SK-N-DZ (cell line): ENCODE measurements at places on chromosomes 7 and 10.

DNA sequence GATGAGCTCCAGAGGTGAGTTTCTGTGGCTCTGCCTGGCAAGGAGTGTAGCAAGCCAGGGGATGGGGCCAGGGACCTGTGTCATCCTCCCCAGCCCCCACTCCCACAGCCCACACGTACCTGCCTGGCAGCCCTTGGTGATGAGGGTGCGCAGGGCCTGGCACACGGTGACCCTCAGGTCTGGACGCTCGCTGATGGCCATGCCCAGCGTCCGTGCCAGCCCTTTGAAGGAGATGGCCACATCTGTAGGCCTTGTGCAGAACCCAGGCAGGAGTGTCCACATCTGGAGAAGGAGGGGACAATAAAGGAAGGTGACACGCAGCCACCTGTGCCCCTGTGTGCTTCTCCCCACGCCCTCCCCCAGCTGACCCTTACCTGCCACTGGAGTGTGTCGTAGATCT is 27.7 kb downstream of the RRP12 start:
- no peak for DNase-seq

DNA sequence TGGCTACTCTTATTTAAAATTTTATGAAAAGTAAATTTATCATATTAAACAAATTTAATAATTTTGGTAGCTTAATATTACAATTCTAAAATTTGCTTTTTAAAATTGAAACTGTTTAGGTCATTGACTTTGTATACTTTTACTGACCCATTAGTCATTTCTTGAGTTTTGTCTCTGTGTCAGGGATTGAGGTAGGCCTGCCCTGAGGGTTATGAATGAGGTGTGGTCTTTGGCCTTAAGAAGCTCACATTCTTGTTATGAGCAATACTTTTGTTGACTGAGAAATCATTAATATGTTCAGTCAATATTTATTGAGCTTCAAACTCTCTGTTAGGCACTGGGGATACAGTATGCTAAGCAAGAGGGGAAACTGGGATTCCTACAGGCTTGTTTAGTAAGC is 47.0 kb upstream of the RPA3 start:
- no peak for DNase-seq

GRCh38 chr10:78581133-78581694 is 487.6 kb upstream of the ZMIZ1 start:
- no peak for DNase-seq

GRCh38 chr7:21044913-21045568 is 258.4 kb upstream of the SP8 start:
- no peak for DNase-seq

DNA sequence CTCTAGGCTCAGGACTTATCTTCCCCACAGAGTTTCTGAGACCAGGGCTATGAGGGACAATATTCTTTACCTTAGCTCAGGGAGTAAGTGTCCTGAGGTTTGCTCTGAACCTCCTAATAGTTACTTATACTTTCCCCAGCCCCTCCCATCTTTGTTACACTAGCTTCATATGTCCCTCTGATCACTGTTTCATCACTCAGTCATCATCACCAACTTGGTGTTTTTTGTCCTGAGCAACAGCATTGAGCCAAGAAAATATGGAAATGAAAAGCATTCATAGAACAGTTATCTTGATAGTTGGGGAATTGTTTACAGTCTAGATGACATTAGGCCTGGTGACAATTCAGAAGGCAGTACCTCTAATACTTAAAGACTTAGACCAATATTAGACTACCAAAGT is at the start of gene PRSS37:
Gene PRSS37, minus strand, starts transcription at position 101 of the 400 bp plus-strand sequence. CDS start 436 bp downstream, outside the sequence.
- DNase-seq: no peak

- DNase-seq: no peak
Observed at GRCh38 chr7:94055963-94056362, 51.8 kb upstream of the BET1 start.

- peak; percentile 14 for DNase-seq
Observed at GRCh38 chr7:134850066-134850465, 70.6 kb downstream of the CALD1 start.

GRCh38 chr10:123148414-123149161 is 652 bp downstream of the HMX2 start:
- no peak for DNase-seq

DNA sequence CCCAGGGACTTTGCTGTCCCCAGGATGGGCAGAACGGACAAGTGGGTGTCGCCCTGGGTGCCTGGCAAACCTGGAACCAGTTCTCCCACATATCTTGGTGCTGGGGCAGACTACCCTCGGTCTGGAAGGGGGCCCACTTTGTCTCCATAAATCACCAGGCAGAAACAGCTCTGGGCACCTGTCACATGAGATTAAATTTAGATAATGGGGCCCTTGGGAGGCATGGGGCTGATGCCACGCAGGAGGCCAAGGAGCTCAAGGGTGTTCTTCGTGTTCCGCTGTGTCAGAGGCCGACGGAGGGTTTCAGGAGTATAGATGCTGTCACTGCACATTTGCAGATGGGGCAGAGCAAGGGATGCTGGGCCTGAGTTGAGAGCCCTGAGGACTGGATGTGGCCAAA is 72.7 kb downstream of the TMEM130 start:
- no peak for DNase-seq

DNA sequence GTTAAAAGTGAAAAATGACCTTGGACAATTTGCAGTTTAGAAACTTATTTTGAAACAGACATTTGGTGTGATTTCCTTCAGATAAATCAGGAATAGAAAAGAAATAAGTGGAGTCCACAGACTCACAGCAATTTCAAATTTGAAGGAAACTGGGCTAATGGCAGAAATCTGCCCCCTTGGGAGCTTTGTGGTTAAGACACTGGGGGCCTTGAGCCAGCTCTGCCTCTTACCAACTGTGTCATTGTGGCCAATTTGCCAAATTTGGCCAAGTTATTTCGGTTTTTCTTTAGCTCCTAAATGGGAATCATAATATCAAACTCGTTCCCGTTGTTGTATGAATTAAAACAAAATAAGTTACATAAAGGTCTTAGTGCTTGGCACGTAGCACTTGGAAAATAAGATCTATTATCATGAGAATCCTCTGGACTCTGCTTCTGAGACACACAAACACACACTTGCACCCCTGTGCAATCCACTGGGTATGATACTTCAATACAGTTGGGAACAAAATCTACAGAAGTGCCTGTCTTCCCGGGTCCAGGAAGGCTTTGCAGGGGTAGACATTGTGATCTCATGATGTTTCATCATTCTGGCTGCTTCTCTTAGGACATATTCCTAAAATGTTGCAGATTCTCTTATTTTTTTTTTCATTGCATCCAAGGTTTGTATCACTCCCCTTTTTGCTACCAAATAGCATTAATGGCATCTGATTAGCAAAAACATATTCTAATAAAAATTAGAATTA is 4.9 kb downstream of the ARMC3 start:
- DNase-seq: no peak

- DNase-seq: no peak
Observed at GRCh38 chr10:17122052-17122451, 7.6 kb downstream of the CUBN start.

- no peak for DNase-seq
Observed at GRCh38 chr10:13776861-13777311, 190.1 kb downstream of the PRPF18 start.

GRCh38 chr7:149773446-149774236 is at the start of gene ZNF467:
ZNF467 (minus strand) TSS chr7:149773588; CDS start chr7:149771032, 2,556 bp downstream.
- no peak for DNase-seq

GRCh38 chr10:77149706-77150105 is 487.9 kb downstream of the KCNMA1 start:
- DNase-seq: no peak

- DNase-seq: no peak
Observed at GRCh38 chr10:5561704-5562645, 37.2 kb downstream of the CALML3 start.

- DNase-seq: no peak
Observed at GRCh38 chr7:150311711-150312110, 11.4 kb upstream of the LRRC61 start.

DNA sequence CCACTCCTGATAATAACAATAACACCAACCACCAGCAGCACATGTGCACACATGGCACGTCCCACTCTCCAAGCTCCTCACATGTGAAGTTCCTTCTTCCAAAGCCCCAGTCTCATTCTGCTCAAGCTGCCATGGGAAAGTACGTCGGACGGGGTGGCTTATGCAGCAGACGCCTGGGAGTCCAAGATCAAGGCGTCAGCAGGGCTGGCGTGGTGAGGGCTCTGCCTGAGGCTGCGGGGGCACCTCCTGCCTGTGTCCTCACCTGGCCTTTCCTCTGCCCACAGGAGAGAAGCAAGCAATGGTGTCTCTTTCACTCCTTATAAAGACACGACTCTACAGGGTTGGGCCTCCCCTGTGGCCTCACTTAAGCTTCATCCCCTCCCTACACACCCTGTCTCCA is 68.8 kb upstream of the INSIG1 start:
- no peak for DNase-seq

- DNase-seq: no peak
Observed at GRCh38 chr7:141415999-141416398, 135.2 kb upstream of the AGK start.

DNA sequence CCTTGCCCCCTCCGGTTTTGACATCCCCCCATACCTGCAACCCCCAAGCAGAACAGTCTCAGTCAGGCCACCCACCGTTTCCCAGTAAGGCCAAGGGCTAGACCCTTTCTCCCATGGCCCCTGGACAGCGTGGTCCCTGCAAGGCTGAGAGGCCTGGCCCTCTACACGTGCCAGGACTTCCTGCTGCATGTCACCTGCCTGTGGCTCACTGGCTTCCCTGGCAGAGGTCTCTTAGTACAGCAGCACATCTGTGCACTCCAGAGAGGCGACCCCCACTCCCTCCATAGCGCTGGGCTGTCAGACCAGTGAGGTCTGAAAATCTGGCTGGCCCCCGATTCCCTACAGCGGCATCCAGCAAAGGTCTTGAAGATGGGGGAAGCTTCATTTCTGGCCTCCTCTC is 26.4 kb upstream of the JAKMIP3 start:
- no peak for DNase-seq

DNA sequence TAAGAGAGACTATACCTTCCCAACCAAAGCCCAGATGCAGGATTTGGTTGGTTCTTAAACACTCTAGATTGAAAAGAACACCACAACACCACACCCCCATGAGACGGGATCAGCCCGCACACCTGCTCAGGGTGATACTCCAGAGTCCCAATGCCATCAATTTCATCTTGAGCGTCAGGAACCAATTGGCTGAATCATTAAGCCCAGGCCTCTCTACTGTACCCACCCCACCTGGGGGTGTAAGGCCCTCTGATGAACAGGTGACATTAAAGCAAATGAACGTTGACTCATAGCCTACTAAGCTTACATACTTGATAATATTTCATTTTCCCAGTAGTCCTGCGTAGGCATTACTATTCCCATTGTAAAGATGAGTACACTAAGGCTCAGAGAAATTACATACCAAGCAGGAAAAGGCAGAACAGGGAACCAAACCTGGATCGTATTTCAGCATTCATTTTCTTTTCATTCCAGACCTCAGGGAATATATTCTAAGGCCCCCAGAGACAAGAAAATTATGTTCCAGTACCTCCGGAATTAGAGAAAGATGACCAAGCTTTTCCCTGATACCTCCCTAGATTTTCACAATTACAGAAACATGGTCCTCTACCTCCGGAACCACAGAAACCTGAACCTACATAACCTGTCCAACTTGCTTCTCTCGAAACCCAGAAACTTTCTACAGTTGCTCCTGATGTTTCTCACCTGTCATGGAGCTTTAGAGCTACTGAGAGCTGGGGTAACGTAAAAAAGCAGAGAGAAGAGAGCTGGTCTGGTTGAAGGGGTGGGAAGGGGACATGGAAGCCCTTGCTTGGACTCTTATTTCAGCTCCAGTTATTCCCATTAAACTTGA is 43.1 kb upstream of the KDM7A start:
- no peak for DNase-seq

- DNase-seq: no peak
Observed at GRCh38 chr10:114665406-114665805, 7.3 kb upstream of the ABLIM1 start.

DNA sequence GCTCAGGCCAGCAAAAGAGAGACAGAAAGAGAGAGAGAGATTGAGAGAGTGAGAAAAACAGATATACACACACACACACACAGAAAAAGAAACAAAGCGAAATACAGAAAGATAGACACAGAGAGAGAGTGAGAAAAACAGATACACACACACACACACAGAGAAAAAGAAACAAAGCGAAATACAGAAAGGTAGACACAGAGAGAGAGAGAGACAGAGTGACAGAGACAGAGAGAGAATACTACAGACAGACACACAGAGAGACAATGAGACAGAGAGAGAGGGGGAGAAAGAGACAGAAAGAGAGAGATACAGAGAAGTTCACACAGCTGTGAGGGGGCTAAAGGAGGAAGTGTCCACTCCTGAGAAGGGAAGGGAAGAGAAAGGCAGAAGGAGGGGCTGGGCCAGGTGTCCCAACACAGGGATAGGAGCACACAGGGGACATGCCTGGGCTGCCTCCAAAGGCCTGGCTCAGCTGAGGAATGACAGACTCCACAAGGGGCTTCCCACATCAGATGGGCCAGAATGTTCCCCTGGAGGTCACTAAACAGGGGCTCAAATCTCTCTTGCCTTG is 4.3 kb downstream of the GCK start:
- no peak for DNase-seq

GRCh38 chr7:42699380-42700178 is 212.3 kb downstream of the C7orf25 start:
- no peak for DNase-seq

- DNase-seq: no peak
Observed at GRCh38 chr10:3336673-3337293, 164.2 kb upstream of the PITRM1 start.

- no peak for DNase-seq
Observed at GRCh38 chr10:85148693-85149640, 820.6 kb downstream of the CCSER2 start.

GRCh38 chr7:26265499-26266075 is 26.1 kb upstream of the SNX10 start:
- DNase-seq: no peak

- DNase-seq: no peak
Observed at GRCh38 chr10:110002801-110003523, 4.8 kb upstream of the ADD3 start.

DNA sequence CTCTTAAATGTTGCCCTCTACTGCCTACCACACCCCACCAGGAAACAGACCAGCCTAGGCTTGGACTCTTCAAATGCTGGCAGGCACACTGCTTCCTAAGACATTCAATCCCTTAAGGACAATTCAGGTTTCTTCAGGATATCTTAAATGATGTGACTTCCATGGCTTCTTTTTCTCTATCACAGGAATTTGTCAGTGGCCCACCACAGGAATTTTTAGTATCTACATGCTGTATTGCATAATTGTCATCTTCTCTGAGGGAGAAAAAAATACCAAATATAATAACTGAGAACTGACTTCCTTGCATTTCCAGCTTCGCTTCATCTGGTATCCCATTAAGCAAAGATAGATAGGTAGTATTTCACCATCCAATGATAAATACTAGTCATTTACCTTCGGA is 129.3 kb downstream of the WNT2 start:
- DNase-seq: no peak

- DNase-seq: no peak
Observed at GRCh38 chr10:62637249-62638061, 167.1 kb upstream of the ADO start.

DNA sequence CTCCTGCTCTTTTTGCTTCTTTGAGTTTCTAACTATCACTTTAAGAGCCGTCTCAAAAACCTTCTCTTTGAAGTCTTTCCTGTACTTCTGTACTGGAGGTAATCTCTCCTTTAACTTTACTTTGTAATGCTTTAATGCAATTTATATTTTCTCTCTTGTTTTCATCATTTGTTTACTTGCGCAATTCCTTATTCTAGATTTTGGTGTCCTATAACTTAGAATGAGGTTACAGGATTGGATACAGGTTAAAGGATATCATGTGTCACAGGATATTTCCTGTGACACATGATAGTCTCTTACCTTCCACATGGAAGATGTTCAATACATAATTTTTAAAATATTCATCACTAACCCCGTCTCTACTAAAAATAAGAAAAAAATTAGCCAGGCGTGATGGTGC is 42.4 kb upstream of the CPN1 start:
- no peak for DNase-seq
